ENCODE measurements at places on chromosomes 5 and 9.
A peak's percentile ranks its signal among the peaks of the same experiment; 100 is the strongest.

GRCh38 chr5:65290677-65291076, 191.0 kb downstream of the ADAMTS6 start:
- DNase-seq = peak; percentile 63

GRCh38 chr5:1552521-1553255, 28.9 kb upstream of the LPCAT1 start:
- no peak for DNase-seq

GRCh38 chr5:66839636-66840185, 243.5 kb downstream of the MAST4 start:
- no peak for DNase-seq

GRCh38 chr9:79477241-79477840, 94.4 kb upstream of the TLE4 start:
- DNase-seq = peak; percentile 37

- no peak for DNase-seq
Observed at GRCh38 chr5:135477613-135478066, 25.5 kb upstream of the TIFAB start.

DNA sequence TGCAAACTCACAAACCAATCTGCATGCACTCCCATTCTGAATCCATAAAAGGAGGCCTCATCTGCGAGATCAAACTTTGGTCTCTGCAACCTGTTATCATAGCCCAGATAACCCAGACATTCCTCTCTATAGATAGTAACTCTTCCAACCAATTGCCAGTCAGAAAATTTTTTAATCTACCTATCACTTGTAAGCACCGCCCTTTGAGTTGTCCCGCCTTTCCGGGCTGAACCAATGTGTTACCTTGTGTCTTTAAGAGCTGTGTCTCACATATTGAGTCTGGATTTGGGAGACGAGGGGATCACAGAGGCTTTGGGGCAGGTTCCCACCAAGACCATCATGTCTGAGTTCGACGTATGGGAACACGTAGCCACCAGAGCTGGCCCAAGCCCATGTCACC, 91.1 kb upstream of the PPP1R26 start:
- DNase-seq = no peak

DNA sequence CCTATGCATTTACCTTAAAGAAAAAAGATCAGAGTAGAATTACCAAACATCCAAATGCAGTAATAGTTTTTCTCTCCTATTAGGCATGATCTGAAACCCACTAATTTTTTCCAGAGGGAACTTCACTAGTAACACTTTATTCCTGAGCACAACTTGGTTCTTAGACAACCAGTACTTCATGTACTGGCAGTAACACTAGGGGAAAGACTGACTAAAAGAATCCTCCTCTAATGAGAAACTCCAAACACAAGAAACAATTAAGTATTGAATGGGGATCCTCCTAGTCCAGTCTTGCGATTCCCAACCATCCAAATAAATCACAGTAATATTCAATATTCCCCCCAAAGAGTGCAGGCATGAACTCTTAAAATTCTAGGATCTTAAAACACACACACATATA, 48.9 kb downstream of the ZNF608 start:
- DNase-seq = no peak

DNA sequence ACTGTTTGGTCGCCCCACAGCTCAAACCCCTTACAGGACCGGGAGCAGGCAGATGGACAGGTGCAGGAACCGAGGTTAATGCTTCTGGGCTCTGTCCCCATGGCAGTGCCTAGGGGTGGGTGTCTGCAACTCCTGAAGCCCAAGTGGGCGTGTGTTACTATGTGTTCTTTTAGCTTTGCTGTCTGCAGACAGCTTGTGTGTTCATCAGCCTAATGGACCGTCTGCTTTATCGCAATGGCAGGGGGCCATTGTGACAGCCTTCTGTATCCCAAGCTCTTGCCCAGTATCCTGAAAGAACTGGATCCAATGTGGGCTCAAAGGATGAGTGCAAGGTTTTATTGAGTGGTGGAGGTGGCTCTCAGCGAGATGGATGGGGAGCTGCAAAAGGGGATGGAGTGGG, 266.7 kb downstream of the CSNK1G3 start:
- DNase-seq = no peak

DNA sequence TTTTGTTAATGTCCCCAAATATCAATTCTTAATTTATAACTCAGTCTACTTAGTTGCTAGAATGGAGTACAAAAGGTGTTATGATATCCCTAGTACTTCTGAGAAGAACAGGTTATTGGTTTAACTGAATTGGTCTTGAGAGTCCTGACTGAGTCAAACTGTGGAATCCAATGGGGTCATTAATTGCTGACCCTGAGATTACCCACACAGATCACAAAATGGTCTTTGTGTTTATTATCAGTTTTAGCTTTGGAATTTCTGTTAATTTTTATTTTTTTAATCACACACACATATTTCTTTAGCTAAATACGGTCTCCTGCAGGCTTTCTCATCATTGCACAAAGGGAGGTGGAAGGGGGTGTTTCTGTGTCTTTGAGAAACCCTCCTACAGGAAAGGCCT, 301.6 kb downstream of the EBF1 start:
- no peak for DNase-seq

DNA sequence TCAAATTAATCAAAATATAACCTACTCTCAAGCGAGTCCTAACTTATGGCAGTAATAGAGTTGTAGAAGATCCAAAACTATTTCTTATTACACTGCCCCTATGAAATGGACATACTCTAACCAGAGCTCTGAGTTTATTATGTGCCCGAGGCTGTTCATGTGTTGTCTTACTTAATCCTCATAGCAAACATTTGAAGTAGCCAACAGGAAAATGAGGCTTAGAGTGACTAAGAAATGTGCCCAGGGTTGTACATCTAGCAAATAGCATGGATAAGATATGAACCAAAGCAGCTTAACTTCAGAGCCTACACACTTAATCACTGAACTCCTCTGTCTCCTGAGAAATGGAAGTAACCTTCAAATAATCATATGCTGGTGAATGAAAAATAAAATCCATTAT, 1551.7 kb downstream of the MAT2B start:
- peak; percentile 12 for DNase-seq

GRCh38 chr9:18684593-18685317, 210.8 kb downstream of the ADAMTSL1 start:
- DNase-seq = no peak

GRCh38 chr9:120882935-120883607, 6.1 kb upstream of the PHF19 start:
- DNase-seq = no peak

DNA sequence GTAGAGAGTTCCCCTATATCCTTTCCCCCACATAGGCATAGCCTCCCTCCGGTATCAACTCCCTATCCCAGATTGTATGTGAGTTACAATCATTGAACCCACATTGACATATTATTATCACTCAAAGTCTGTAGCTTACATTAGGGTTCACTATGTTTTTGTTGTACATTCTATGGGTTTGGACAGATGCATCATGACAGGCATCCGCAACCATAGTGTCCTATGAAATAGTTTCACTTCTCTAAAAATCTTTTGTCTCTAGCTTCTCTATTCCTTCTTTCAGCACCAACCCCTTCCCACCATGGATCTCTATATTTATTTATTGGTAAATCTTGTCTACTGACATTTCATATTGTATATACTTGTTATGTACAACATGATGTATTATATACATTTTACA, 31.6 kb downstream of the TAF11L14 start:
- DNase-seq = no peak

- no peak for DNase-seq
Observed at GRCh38 chr9:105850852-105851500, 156.6 kb downstream of the TMEM38B start.

DNA sequence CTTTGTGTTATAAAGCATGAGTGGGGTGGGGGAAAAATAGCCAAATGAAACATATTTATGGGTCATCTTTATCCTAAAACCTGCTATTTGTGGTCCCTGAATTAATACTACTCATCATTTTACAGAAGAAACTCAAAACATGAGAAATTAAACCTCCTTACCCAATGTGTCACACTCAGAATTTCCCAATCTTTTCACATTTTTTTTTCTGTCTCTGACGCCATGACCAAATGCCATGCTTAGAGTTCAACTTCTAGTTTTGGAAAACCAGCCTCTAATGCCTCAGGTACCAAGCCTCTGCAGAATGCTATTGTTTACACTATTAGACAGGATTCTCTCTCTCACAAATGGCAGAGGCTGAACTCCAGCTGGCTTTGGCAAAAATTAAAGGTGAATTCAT, 505.5 kb upstream of the WWC1 start:
- no peak for DNase-seq

DNA sequence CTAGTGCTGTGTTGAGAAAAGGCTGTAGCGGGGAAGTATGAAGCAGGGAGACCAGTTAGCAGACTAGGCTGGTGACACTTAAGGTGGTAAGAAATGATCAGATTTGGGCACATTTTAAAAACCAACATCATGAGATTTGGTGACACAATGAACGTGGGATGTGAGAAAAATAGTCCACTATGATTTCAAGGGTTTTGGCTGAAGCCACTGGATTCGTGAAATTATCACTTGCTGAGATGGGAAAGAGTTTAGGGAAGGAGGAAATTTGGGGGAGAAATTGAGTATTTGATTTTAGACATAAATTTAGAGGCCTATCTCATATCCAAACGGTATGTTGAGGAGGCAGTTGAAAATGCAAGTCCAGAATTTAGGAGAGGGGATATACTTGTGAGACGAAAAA, 23.1 kb downstream of the SKP2 start:
- DNase-seq = no peak

DNA sequence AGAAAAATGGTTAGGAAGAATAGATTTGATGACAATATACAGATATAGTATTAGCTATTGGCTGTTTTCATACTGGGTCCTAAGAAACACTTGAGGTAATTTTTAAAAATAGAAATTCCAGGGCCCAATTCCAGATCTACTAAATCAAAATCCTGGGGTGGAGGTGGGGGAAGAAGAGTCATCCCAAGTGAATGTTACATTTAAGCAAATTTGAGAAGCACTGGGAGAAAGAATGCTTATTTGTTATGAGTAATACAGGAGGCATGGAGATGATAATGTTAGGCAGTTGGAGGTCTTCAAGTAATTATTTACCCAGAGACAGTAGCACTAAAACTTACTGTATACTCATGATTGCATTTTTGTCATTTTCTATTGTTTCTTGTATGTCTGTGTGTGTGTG, 93.0 kb upstream of the DAB2 start:
- DNase-seq = peak; percentile 91

DNA sequence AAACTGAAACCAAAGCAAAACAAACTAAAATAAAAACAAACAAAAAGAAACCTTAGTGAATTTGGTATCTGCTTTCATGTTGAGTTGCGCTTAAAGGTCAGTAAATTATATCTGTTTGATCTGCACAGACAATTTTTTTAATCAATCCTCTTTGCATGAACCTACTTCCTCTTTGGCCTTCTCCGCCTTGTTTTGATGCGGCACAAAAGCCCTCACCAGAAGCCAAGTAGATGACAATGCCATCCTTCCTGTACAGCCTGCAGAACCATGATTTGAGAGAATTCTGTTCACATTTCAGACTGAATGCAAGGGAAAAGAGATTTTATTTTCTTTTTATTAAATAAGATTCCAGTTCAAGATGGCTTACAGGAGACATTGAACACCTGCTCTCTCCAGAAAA, 473.6 kb upstream of the FTMT start:
- DNase-seq = no peak

GRCh38 chr5:119951330-119951934, 322.1 kb downstream of the FAM170A start:
- DNase-seq = no peak

DNA sequence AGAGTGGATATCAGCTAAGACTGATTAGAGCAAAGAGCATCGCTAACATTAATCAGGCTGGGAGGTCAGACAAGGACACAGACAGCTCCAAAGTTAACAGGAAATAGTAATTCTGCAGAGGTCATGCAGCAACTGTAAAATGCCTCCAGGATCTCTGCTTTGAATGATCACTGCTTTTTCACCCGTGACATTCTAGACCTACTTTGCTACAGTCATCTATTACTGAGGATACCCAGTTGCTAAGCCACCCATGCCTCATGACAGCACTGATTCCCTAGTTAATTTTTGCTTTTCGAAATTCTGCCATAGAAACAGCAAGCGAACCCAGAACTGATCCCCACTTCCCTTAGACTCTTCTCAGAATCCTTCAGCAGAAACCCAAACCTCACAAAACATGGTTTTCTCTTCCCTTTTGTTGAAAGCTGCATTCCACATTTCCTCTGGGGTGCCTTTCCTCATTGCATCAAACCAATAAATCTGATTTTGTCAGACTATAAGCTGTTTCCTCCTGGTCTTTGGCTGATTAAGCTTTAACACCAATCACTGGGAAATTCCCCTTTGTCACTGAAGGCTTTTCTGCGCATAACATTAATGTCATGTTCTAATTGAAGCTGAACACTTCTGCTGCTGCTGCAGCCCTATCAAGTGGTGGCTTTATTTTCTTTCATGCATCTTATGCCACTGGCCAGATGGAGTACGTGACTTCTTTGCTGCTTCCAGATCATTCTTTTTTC, 201.1 kb upstream of the CHD1 start:
- DNase-seq = no peak

DNA sequence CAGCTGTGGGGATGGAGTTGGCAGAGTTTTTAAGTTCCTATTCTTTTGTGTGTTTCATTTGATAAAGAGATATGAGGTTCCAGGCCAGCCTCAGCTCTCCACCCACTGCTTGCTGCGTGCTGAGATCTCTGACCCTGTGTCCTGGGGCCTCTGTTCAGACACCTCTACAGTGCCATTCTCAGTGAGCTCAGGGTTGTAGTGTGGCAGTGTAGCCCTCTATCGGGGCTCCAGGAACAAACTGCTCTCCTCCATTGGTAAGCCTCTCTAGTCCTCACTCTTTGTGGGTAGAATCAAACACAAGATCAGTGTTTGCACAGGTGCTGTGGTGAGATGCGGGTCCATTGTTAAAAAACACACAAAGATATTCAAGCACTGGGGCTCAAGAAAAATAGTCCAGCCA, 386.6 kb upstream of the RPS23 start:
- no peak for DNase-seq

DNA sequence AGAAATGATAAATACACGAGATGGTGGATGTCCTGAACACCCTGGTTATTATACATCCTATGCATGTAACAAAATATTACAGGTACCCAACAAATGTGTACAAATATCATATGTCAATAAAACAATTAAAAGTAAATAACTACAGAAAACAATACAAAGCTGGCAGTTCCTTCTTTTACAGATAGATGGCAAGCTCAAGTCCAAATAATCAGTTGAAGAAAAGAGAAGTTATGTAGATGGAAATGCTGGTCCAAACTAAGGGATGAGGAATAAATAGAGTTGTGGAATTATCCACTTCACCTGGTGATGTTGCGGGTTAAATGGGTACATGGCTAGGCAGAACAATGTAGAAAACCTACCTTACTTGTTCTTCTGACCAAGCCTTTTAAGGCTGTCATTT, 79.4 kb downstream of the PALM2AKAP2 start:
- DNase-seq = peak; percentile 7

GRCh38 chr5:93226202-93226735, 354.8 kb downstream of the NR2F1-AS1 start:
- DNase-seq = no peak

DNA sequence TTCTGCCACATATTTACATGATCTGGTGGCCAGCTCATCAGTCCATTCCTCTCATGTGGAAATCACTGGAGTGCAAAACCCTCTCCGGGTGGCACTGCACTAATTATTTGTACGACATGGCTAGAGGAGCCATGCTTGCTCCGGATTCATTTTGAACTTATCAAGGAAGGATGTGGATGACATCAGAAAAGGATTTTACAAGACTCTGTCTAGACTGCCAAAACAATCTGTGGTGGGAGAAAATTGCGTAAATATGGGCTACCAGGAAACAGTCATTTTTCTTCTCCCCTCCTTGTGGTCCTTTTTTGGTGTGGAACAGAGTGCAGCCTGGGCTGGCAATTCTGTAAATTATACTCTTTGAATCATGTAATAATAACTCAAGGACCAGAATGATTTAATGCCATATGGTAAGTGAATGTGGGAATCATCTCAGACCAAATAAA, 123.4 kb upstream of the IFNE start:
- DNase-seq = peak; percentile 94
